Activated CD4-positive, alpha-beta T cell treated with anti-CD3 and anti-CD28 coated beads for 36 hours (primary cell): ENCODE measurements at places on chromosomes 5 and 9.

GRCh38 chr5:34474573-34475021 is 181.5 kb upstream of the RAI14 start:
- no peak for DNase-seq

DNA sequence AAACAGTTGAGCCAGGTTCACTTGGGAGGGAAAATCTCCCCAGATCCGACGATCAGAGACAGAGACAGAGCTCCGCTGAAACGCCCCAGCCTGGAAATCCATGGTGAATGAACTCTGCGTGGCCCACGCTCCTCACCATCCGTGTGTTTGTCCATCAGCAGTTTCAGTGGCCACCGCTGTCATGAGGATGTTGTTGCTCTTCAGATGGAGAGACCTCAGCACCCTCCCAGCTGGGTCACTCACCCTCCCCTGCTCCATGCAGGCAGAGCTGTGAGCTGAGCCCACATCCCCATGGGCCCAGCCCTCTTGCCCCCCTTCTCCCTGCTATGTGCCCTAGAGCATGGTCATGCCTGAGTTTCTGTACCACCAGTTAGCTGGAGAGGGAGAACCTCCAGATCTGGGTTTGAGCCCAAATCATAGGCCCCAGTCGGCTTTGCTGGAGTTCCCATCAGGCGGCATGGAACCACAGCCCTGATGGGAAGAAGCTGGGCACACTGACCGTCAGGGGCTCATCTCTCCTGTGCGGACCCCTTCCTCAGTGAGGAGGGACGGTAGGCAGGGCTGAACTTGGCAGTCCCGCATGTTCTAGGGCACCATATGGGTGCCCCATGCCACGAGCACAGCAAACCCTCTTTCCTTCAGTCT is 154.4 kb upstream of the COL5A1 start:
- DNase-seq = no peak

GRCh38 chr5:45691656-45692055 is 4.5 kb downstream of the HCN1 start:
- DNase-seq = no peak

DNA sequence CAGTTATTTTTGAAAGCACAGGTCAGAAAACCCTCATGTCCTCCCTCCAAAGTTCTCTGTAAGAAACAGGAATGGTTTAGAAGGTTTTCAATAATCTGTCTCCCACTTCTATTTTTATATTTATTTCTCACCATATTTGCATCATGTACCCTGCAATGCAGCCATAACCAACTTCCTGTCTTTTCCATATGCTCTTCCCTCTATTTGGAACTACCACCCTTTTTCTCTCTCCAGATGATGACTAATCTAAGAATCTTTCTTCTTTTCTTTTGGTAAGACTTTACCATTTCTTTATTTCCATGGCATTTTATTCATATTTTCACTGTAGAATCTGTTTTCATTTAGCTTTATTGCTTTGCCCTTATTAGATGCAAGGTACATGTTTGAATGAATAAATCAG is 33.9 kb downstream of the MAN2A1 start:
- DNase-seq = no peak

- no peak for DNase-seq
These were observed 102.6 kb downstream of the ESM1 start for GRCh38 chr5:54882841-54883240.

GRCh38 chr5:122141751-122142150 is 12.4 kb downstream of the ZNF474 start:
- DNase-seq = no peak

DNA sequence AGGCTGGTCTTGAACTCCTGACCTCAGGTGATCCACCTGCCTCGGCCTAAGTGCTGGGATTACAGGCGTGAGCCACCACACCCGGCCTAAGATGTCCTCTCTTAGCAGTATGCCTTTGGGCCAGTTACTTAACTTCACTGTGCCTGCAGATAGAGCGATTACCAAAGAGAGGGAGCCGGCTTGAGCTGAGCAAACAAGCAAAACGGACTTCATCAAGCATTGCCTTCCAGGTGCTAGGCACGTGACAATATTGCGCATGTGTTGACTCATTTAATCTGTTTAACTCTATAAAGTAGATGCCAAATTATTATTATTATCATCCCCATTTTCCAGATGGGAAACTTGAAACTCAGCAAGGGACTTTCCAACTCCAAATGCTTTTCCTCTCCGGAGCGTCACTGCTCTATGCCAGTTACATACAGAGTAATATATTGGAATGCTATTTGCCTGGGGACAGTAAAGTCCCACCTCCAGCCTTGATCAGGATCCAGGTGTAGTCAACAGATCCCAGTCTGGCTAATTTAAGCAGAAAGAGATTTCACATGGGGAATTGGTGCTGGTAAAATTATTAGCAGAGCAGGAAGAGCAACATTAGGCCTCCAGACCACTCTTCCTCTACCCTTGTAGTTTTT is 5.6 kb upstream of the C9orf152 start:
- no peak for DNase-seq

DNA sequence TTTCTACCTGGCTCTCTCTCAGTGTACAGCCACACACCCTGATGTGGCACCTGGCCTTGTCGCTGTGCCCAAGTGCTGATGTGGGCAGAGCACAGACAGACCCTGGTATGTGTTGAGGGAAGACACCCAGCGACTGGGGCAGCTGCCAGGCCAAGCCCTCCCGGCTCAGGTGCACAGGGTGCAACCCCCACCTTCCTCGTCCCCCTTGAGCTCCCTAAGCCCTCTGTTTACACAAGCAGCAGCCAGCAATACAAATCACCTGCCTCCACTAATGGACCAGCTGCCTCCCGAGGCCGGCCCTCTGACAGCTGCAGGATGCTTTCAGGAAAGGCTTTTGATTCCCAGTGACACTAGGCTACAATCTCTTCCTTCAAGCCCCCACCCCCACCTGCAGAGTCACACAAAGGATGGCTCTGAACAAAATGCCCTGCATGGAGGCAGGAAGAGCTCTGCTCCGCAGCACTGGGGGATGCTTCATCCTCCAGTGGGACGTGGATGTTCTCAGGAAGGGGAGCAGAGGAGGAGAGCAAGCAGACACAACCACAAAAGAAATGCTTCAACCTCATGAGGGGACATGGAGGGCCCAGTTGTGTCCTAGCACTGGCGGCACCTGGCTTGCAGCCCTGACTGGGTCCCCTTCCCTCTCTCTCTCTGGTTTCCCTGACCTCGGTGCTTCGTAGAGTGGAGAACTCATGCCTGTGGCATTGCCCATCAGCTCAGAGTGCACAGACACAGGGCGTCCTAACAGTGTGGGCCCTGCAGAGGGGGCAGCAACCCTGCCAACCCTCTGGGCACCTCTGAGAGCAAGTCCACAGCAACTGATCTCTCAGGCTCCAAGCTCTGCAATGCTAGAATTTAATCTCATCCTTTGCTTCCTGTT is 140.8 kb downstream of the BARX1 start:
- DNase-seq = no peak

DNA sequence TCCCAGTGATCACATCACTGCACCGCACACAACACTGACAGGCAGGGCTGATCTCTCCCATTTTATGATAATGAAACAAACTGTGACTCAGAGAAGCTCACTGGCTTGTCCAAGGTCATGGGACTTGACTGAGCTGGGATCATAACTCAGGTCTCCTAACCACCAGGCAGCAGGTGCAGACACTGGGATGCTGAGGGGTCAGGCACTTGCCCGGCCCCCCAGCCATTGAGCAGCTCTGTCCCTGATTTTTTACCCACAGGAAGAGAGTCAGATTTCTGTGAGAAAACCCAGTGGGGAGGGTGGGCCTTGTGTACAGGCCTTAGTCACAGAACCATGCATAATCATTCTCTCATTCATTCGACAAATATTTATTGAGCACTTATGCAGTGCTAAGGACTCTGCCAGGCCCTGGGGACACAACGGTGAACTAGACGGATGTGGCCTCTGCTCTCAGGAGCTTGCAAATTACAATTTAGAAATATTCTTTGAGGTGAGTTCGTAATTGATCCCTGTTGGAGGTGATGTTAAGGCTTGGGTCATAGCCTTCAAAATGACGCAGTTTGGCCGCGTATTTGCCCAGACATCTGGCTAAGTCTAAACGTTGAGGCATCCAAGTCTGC is 54.5 kb upstream of the TGFBR1 start:
- no peak for DNase-seq

GRCh38 chr9:99411068-99411467 is 189.0 kb downstream of the SEC61B start:
- DNase-seq = no peak

- no peak for DNase-seq
These were observed 291.2 kb upstream of the DMRT1 start for GRCh38 chr9:550333-550732.

GRCh38 chr5:96703384-96703920 is 41.3 kb downstream of the CAST start:
- DNase-seq = peak; percentile 87

DNA sequence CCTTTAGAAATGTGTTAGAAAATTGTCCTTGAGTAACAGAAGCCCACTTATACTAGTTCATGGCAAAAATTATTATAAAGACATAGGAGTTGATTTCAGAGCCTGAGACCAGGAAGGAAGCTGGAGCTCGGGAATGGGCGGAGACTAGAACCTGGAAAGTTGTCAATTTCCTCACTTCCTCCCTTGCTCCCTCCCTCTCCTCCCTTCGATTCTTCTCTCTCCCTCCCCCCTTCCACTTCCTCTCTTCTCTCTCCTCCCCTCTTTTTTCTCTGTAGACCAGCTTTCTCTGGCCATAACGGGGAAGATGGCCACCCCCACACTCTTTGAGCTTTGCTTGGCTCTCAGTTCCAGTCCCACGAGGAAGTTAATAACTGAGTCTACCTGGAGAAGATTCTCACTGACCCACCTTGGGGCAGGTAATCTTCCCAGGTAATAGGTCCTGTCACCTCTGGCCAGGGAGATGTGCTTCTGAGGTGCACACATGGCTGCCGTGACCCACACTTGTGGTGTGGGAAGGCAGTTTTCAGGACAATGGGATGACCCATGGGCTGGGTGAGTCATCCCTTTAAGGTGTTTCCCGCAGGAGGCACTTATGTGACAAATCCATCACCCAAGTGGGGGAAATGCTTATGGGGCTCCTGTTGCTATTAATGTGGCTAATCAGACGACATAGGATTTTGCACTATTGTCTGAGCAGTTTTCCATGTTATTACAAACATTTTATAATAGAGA is 78.7 kb downstream of the HSPA4 start:
- no peak for DNase-seq

GRCh38 chr5:143197260-143197656 is 206.2 kb downstream of the NR3C1 start:
- DNase-seq = no peak

- DNase-seq = no peak
These were observed 21.0 kb upstream of the TAF11L2 start for GRCh38 chr5:17477043-17477442.

DNA sequence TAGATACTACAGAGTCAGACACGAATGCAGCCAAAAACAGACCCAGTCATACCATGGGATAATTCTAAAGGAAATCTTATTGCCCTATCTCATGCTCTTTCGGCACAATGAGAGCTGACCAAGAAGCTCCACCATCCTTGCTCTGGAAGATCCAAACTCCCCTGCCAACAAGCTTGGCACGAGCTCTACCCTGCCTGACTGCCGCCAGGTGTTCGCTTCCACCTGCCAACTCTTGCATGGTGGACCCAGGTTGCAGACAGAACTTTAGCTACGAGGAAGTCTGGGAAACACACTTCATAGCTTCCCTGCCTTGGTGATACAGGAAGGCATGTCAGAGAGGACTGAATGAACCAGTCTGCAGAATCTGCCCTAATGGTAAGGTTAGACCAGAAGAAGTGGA is 355.0 kb downstream of the DRD1 start:
- no peak for DNase-seq

DNA sequence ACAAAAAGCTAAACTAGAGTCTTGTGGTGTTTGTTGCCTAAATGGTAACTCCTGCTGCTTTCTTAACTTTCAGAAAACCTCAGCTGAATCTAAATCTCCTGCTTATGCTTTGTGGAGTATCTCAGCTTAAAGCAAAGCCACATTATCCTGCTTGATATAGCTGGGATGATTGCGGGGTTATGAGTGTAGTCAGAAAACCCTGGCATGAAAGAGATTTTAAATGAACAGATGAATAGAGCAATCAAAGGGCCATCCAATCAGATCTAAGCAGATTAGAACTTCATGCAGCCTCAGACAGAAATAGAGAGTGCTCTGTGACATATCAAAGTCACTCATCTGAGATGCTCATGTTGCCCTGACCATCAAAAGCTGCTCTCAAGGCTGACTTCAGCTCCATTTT is 305.5 kb downstream of the DMRT2 start:
- DNase-seq = no peak

GRCh38 chr5:56530626-56531138 is 284.7 kb upstream of the MAP3K1 start:
- DNase-seq = no peak
